ENCODE measurements at places on chromosomes 1 and 21. TPM values are rescaled to one million over a fixed set of nuclear protein-coding genes. Genes with fewer than 3 reads are reported as not detected.

GRCh38 chr1:229260297-229260696, 10.6 kb upstream of the RAB4A start:
- DNase-seq = no peak

Gene TMPRSS15
- not detected for polyA plus RNA-seq

DNA sequence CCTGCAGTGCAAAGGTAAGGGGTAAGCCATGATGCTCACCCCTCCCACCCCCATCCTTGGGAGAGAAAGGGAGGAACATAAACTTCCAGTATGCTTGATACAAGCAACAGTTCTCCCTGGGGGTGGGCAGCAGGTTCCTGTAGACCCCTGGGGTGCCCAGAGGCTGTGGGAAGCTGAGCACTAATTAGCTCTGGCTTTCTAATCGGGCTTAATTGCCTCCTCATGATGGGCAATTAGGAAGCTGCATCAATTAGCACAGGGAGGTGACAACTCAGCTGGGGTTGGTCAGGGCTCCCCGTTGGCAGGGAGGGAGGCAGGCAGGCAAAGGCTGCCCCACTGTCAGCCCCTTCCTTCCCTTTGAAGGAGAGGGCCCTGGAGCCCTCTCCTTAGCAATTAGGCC, 15.7 kb upstream of the LMNA start:
- DNase-seq = no peak

GRCh38 chr1:162696286-162696862, 64.1 kb downstream of the DDR2 start:
- DNase-seq = peak; percentile 96

- no peak for DNase-seq
Observed at GRCh38 chr1:31396633-31397351, 16.2 kb upstream of the SERINC2 start.

Gene AKR7A3
- 142 TPM for polyA plus RNA-seq

GRCh38 chr1:247334378-247335133, 2.9 kb upstream of the ZNF496 start:
- no peak for DNase-seq

Gene FAM151A
- polyA plus RNA-seq = 0.15 TPM

DNA sequence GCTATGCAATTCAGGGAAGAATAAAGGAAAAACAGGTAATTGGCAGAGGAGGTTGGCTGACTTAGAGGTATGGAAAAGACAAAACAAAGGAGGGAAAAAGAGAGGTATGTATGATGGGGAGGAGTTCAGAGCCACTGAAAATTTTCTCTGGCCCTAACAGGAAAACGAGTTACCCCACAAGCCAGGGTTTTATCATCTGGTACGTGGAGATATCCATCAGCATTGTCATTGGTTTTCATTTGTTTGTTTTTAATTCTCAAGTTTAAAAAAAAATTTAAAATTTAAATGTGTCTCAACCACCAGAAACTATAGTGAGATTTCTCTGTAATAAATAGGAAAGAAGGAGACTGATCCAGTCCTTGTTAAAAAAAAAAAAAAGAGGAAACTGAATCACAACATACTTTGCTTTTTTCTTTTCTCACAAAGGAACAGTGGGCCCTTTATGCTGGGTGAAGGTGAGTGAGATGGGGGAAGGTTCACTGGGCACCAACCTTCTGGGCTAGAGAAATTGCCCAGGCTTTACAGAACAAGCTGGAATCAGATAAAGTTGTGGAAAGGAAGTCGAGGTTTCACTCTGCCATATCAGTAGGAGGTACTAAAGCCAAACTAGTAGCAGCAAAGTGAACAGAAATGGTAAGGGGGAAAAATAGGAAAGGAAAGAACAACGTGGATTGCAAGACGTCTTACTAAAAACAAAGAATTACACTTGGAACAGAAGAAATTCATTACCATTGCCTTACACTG, 2.7 kb downstream of the IFNAR2 start:
- no peak for DNase-seq

DNA sequence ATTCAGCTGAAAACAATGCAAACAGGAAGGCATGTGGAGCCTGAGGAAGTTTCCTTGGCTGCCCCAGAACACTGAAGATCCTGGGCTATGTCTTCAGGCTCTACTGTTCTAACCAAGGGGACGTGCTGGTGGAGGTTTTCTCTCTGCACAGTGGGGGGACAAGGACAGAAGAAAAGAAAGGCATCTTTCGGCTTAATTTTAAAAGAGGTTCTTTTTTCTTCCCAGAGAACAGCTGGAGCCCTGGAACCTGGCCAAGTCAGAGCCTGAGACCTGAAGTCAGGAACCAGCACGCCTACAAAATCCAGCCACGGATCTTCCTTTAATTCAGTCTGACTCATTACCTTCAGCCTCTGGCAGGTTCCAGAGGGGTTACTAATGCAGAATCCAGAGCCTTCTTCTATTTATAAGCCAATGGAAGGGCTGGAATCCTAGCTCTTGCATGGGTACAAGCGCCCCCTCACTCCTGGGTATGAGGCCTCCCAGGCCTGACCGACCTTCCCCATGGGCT, 19.8 kb downstream of the CTNNBIP1 start:
- peak; percentile 72 for DNase-seq

DNA sequence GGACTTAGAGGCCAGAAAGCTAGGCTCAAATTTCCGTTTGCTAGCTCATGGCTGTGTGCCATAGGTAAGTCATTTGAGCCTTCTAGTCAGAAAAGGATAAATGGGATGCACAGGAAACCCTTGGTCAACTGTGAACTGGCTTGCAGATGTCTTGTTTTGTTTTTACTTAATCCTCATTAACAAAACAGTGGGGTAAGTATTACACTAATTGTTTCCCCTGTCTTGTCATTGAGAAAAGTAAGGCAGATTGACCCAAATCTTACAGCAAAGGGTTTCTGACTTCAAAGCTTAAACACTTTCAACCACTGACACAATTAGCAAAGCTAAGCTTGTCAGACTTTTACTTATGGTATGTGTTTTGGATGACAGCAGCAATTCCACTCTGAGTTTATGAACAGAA, 291.3 kb downstream of the NTNG1 start:
- no peak for DNase-seq

- DNase-seq = no peak
Observed at GRCh38 chr1:198660341-198661261, 21.8 kb downstream of the PTPRC start.

Gene SPATA21
- 0.30 TPM for polyA plus RNA-seq

Gene PDXK
- 53.1 TPM for polyA plus RNA-seq

Gene ELAVL4
- not detected for polyA plus RNA-seq

Gene ERICH3
- not detected for polyA plus RNA-seq

DNA sequence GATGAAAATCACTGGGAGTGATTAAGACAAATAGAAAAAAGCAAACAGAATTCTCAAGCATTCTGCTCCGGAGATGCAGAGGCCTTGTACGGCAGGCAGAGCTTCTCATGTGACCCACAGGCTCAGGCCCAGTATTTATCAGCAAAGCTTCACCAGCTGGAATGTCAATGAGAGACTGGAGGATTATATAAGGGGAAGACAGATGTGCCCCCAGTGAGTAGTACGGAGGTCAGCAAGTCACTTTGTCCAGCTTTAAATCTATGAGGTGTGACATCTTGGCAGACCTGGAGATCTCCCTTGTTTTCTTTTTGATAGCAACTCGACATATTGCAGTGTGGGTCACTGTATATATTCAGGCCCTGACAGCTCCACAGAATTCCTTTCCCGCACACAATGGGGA, 106.8 kb downstream of the HHIPL2 start:
- DNase-seq = peak; percentile 20

Gene ABCA4
- 0.08 TPM for polyA plus RNA-seq

GRCh38 chr1:113760102-113761080, 1.1 kb upstream of the PHTF1 start:
- peak; percentile 10 for DNase-seq

DNA sequence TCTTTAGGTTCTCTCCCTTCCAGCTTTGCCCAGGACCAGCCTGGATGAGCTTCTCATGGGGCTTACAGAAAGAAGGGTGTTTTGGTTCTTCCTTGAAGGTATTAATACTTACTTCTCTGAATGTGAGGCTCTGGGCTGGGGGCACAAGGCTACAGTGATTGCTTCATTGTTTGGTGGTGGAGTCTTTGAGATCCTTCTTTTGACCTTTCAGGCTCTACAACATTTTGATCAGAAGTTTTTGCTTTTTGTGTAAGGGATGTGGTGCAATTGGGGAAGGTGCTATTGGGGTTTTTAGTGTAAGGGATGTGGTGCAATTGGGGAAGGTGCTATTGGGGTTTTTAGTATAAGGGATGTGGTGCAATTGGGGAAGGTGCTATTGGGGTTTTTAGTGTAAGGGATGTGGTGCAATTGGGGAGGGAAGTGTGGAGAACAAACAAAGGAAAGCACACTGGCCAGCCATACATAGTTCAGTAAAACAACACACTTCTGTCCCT, 103.6 kb upstream of the IVNS1ABP start:
- DNase-seq = peak; percentile 20

DNA sequence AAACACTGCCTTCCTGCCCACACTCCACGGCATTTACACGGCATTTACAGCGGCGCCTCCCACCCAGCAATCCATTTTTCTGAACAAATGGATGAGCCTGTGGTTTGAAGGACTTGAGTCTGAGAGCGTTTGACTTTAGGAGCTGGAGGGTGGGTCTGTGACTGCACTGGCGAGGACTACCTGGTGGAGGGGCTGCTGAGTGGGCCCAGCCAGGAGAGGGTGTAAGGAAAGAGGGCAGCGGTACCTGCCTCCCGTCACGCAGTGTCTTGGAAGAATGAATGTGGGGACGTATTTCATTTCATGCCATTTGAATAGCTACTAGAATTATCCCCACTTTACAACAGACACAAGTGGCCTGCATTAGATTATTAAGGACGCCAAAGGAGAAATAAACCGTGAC, 62.9 kb downstream of the B3GALT5 start:
- DNase-seq = no peak

DNA sequence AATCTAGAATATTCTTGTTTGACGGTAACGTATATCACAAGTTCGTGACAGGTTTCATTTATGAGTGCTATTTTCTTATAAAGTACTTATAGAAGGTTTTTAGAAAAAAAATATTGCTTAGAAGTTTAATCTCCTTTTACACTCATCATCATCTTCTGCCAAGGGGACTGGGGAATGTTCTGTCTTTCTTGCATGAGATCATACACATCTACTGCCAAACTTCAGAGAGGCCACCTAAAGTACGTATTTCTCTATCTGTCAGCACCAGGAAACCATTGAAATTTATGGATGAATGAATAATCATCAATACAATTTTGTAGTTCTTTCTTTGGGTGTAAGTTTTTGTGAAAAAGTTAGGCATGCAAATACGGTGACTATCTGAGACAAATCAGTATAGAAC, 245.8 kb downstream of the SPATA17 start:
- peak; percentile 7 for DNase-seq

Gene HNRNPCL2
- not detected for polyA plus RNA-seq

- DNase-seq = no peak
Observed at GRCh38 chr1:226945858-226946245, 5.8 kb downstream of the COQ8A start.

- no peak for DNase-seq
Observed at GRCh38 chr1:37123276-37124115, 89.2 kb upstream of the GRIK3 start.

Gene COL16A1
- 24.7 TPM for polyA plus RNA-seq

DNA sequence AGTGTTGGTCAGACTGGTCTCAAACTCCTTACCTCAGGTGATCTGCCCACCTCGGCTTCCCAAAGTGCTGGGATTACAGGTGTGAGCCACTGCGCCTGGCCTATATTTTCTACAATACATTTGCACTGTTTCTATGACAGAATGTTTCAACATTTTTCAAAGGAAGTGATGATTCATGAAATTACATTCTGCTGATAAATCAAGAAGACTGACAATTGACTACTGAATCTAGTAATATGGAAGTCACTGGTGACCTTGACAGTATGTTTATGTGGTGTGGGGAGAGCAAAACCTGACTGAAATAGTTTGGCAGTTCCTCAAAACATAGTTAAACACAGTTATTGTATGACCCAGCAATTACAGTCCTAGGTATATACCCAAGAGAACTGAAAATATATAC, 18.1 kb downstream of the LRIF1 start:
- DNase-seq = no peak

- no peak for DNase-seq
Observed at GRCh38 chr1:93178418-93178817, 1.8 kb downstream of the TMED5 start.

GRCh38 chr1:24254783-24255182, 64.4 kb upstream of the GRHL3 start:
- no peak for DNase-seq

DNA sequence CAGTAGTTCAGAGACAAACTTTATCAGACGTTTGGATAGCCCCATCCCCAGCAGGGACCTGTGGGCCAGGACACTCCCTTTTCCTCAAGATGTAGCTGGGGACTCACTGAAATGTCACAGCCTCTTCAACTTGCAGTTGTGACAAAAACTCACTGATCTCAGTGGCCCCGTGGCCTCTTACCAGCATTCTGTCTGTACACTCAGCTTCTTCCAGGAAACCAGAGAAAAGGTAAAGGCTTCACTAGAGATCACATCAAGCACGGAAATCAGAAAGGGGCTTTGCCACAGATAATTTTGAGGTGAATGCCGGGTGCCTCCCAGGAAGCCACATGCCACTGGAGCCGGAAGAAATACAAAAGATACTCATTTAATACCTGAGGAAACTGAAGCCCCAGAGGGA, 122.2 kb downstream of the CCDC185 start:
- DNase-seq = peak; percentile 23

Gene MACF1
- 40.1 TPM for polyA plus RNA-seq

Gene KCNN3
- 0.31 TPM for polyA plus RNA-seq

GRCh38 chr1:3879099-3879498, 21.0 kb downstream of the C1orf174 start:
- DNase-seq = no peak

DNA sequence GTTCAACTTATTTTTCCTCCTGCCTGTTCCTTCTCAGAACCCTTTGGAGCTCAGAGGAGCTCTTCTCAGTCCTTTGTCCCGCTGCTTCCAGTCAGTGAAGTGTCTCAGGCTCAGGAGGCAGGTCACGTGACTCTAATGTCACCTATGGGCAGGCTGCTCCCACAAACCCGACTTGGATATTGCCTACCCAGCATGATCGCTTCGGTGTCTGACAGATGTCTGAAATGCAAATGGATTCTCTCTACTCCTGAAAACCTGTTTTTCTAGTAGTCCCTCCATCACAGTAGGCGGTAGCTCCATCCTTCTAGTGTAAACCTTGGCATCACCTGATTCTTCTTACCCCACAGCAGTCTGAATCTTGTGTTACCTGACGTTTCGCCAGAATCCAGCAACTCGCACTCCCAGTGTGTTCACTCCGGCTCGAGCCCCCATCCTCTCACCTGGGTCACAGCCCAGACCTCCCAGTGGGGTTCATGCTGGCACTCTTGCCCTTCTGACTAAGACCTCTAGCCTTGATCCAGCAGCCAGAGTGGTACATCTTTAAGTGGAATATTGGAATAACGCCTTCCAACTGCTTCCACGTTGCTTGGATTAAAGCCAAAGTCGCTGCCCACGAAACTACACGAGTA, 5.4 kb downstream of the PADI6 start:
- peak; percentile 34 for DNase-seq

Gene CFHR3
- polyA plus RNA-seq = not detected

- no peak for DNase-seq
Observed at GRCh38 chr21:28177124-28177523, 815.6 kb downstream of the LTN1 start.

- DNase-seq = no peak
Observed at GRCh38 chr1:98032958-98033357, 112.1 kb upstream of the DPYD start.

GRCh38 chr1:162003830-162004215, 19.8 kb downstream of the OLFML2B start:
- DNase-seq = no peak

Gene ROR1
- 2.2 TPM for polyA plus RNA-seq
